Activated T-cell treated with anti-CD3 and anti-CD28 coated beads, Interleukin-2, amount 50 U/mL, for 72 hours (primary cell): ENCODE measurements at places on chromosomes 5 and 9. TPM values are rescaled to one million over a fixed set of nuclear protein-coding genes. Genes with fewer than 3 reads are reported as not detected.

GRCh38 chr5:5126444-5126843, 13.7 kb upstream of the ADAMTS16 start:
- no peak overlapping the region for H3K27ac ChIP-seq
- no peaks in the 10 kb centered on the region for H3K36me3 ChIP-seq
- peaks cover 9% of the 10 kb centered on the region for H3K27me3 ChIP-seq
- H3K4me1 ChIP-seq = no peaks in the 10 kb centered on the region

DNA sequence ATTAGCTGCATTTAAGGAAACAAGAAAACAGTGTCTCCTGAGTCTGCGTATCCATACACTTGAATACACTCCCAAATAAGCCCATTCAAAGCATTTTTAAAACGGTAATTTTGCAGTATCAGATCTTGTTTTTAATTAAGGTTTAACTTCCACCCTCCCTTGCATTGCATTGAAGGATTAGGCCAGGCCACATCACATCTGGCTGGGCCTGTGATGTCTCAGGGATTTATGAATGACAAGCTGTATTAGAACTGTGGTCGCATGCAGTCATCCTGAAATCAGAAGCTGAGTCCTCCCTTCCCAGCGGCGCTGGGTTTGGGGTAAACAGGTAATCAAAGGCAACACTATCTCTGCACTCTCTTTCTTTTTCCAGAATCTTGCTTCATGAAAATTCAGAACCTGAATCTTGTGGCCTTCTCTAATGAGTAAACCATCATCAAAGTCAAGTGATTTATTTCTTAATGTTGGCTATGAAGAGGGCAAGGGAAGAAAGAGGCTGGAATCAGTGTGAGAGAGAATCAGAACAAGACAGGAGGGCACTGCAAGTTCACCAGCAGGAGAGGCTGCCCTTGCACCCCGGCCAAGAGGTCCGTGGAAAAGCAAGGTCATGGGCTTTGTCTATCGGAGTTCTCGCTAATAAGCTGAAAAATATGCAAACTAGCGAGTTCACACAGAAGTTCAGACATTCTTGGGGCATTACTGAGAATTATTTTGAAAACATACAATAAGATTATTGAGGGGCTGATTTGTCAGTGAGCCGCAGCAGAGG, 80.0 kb upstream of the ZSWIM6 start:
- no peaks in the 10 kb centered on the region for H3K4me1 ChIP-seq
- H3K27me3 ChIP-seq = peaks cover 14% of the 10 kb centered on the region
- H3K27ac ChIP-seq = no peak overlapping the region
- no peak overlapping the region for H3K4me3 ChIP-seq
- peaks cover 3% of the 10 kb centered on the region for H3K36me3 ChIP-seq
- no peak for DNase-seq

- H3K36me3 ChIP-seq = peaks cover 2% of the 10 kb centered on the region
- no peaks in the 10 kb centered on the region for H3K4me1 ChIP-seq
- no peak overlapping the region for H3K4me3 ChIP-seq
- peak overlapping the region; percentile 44 for H3K27ac ChIP-seq
These were observed 161.4 kb downstream of the GIN1 start for GRCh38 chr5:102958481-102959011.

GRCh38 chr5:55429613-55430253, 105.0 kb downstream of the PLPP1 start:
- peaks cover 17% of the 10 kb centered on the region for H3K4me1 ChIP-seq
- no peak for DNase-seq
- no peak overlapping the region for H3K27ac ChIP-seq
- no peaks in the 10 kb centered on the region for H3K27me3 ChIP-seq

HTR1A gene
- total RNA-seq = not detected

DNA sequence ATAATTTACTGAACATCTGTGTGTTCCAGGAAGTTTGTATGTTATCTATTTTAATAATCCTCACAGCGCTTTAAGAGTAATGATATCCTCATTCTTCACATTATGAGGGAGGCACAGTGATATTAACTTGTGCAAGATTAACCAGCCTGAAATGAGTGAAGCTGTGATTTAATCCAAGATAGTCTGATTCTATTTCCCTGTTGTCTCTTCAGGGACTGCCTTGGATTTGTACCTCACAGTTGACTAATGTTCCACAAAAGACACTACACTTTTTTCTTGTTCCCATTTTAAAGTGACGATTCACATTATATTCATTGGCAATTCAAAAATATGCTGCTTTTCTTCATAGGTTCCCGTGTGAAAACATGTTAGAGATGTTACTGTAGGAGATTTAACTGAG, 125.3 kb upstream of the GNA14 start:
- no peaks in the 10 kb centered on the region for H3K27me3 ChIP-seq
- H3K27ac ChIP-seq = no peak overlapping the region
- H3K36me3 ChIP-seq = peaks cover 4% of the 10 kb centered on the region
- H3K4me1 ChIP-seq = peaks cover 17% of the 10 kb centered on the region
- H3K4me3 ChIP-seq = no peak overlapping the region
